ENCODE measurements at places on chromosomes 3 and 15. TPM values are rescaled to one million over a fixed set of nuclear protein-coding genes. Genes with fewer than 3 reads are reported as not detected.
A peak's percentile ranks its signal among the peaks of the same experiment; 100 is the strongest.

DNA sequence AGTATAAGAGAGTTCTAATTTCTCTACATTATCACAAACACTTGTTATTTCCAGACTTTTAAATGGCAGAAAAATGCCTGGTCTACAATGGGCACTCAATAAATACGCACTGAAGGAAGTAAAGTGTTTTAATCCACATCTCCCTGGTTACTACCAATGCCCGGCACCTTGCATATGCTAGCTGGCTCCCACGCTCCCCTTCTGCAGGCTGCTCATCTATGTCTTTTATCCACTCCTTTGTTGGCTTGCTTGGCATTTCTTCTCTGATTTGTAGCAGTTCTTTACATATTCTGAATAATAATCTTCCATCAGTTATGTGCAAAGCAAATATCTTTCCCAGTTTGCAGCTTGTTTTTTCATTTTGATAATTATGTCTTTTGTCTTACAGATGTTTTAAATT lies 74.6 kb upstream of the PRR23E start:
- H3K27ac ChIP-seq = no peak overlapping the region
- H3K36me3 ChIP-seq = no peaks in the 10 kb centered on the region
- no peaks in the 10 kb centered on the region for H3K27me3 ChIP-seq
- no peak for DNase-seq

- DNase-seq = no peak
- H3K27ac ChIP-seq = no peak overlapping the region
- H3K27me3 ChIP-seq = peaks cover 27% of the 10 kb centered on the region
- no peaks in the 10 kb centered on the region for H3K4me1 ChIP-seq
- no peak overlapping the region for H3K4me3 ChIP-seq
- no peaks in the 10 kb centered on the region for H3K36me3 ChIP-seq
These were observed 35.3 kb upstream of the PSMD6 start for GRCh38 chr3:64058566-64058965.

GRCh38 chr3:45226206-45226915 lies at the start of gene TMEM158:
TMEM158 (minus strand) TSS chr3:45226287; CDS start chr3:45226027, 260 bp downstream.
- H3K4me3 ChIP-seq = peak within 1 kb of the TSS; percentile 53
- peak; percentile 76 for DNase-seq
- peaks cover 11% of the 10 kb centered on the region for H3K4me1 ChIP-seq
- peaks cover 3% of the 10 kb centered on the region for H3K36me3 ChIP-seq
- H3K27me3 ChIP-seq = peaks cover 71% of the 10 kb centered on the region
- H3K27ac ChIP-seq = no peak within 1 kb of the TSS

DNA sequence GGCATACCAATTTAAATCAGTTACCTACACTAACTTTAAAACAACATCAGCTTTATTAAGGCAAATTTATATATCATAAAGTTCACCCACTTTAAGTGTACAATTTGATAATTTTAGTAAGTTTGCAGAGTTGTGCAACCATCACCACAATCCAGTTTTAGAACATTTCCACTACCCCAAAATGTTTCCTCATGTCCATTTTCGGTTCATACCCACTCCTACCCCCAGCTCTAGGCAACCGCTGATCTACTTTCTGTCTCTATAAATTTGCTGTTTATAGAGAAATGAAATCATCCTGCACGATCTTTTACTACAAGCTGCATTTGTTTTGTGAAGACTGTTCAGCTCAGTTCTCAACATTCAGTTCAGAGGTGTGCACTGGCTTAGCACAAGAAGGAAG lies 31.5 kb upstream of the FAM81A start:
- peaks cover 23% of the 10 kb centered on the region for H3K4me1 ChIP-seq
- H3K36me3 ChIP-seq = no peaks in the 10 kb centered on the region
- H3K27me3 ChIP-seq = peaks cover 18% of the 10 kb centered on the region
- H3K4me3 ChIP-seq = no peak overlapping the region
- H3K27ac ChIP-seq = no peak overlapping the region

CYP11A1 gene
- total RNA-seq = not detected

ZNF80 gene
- 0.89 TPM for total RNA-seq

- no peaks in the 10 kb centered on the region for H3K4me1 ChIP-seq
- H3K27ac ChIP-seq = no peak overlapping the region
- H3K36me3 ChIP-seq = no peaks in the 10 kb centered on the region
- no peak for DNase-seq
These were observed 17.2 kb upstream of the SLC6A11 start for GRCh38 chr3:10798600-10799367.

DNA sequence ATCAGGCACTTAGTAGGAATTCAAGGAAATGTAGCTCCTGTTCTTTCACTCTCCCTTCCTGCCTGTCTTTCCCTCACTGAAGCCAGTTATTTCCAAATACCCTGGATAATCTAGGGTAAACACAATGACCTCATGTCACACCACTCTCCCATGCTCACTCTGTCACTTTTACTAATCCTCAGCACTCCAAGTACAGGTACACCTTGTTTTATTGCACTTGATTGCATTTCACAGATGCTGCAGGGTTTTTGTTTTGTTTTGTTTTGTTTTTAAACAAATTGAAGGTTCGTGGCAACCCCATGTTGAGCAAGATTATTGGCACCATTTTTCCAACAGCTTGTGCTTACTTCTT lies 40.8 kb downstream of the PPM1L start:
- H3K27me3 ChIP-seq = no peaks in the 10 kb centered on the region
- H3K4me3 ChIP-seq = no peak overlapping the region
- no peaks in the 10 kb centered on the region for H3K36me3 ChIP-seq
- DNase-seq = no peak
- H3K27ac ChIP-seq = no peak overlapping the region

BLOC1S6 gene
- 32.9 TPM for total RNA-seq

SCN11A gene
- not detected for total RNA-seq

- no peaks in the 10 kb centered on the region for H3K4me1 ChIP-seq
- H3K27ac ChIP-seq = no peak overlapping the region
- no peaks in the 10 kb centered on the region for H3K36me3 ChIP-seq
These were observed 227.5 kb downstream of the ALCAM start for GRCh38 chr3:105594219-105594618.

- peaks cover 24% of the 10 kb centered on the region for H3K36me3 ChIP-seq
- peaks cover 35% of the 10 kb centered on the region for H3K4me1 ChIP-seq
- no peaks in the 10 kb centered on the region for H3K27me3 ChIP-seq
These were observed 263.9 kb upstream of the TGFBR2 start for GRCh38 chr3:30342318-30343060.

FOXL2NB gene
- total RNA-seq = not detected

- H3K4me1 ChIP-seq = no peaks in the 10 kb centered on the region
- no peak for DNase-seq
- H3K27me3 ChIP-seq = no peaks in the 10 kb centered on the region
- no peak overlapping the region for H3K27ac ChIP-seq
- no peaks in the 10 kb centered on the region for H3K36me3 ChIP-seq
These were observed 44.2 kb downstream of the CMTM8 start for GRCh38 chr3:32282578-32283154.

DNA sequence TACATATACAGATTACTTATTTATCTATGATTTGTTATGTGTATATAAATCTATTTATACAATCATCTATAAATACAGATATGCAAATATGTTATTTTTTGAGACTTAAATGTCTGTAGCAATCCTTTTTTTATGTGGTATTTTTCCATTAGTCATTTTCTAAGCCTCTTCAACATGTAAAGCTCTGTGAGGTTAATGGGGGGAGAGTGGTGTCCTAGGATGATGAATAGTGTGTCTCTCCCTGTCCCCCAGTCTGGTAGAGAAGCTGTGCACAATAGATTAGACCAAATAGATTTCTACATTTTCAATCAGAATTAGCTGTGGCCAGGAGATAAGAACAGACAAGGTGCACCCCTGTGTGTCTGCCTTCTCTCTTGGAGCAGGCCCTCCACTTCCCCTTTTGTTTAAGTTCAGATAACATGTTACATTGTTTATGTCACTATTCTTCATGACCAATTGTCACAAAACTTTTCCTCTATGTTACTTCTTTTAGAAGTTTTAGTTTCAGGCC lies 453.9 kb downstream of the LPP start:
- H3K4me3 ChIP-seq = no peak overlapping the region
- peaks cover 31% of the 10 kb centered on the region for H3K36me3 ChIP-seq
- H3K4me1 ChIP-seq = no peaks in the 10 kb centered on the region
- H3K27ac ChIP-seq = no peak overlapping the region
- H3K27me3 ChIP-seq = no peaks in the 10 kb centered on the region

PLCH1 gene
- 2.4 TPM for total RNA-seq

- no peaks in the 10 kb centered on the region for H3K27me3 ChIP-seq
- no peak for DNase-seq
- no peak overlapping the region for H3K27ac ChIP-seq
- no peak overlapping the region for H3K4me3 ChIP-seq
- no peaks in the 10 kb centered on the region for H3K36me3 ChIP-seq
These were observed 112.6 kb upstream of the ALCAM start for GRCh38 chr3:105254154-105254553.

DNA sequence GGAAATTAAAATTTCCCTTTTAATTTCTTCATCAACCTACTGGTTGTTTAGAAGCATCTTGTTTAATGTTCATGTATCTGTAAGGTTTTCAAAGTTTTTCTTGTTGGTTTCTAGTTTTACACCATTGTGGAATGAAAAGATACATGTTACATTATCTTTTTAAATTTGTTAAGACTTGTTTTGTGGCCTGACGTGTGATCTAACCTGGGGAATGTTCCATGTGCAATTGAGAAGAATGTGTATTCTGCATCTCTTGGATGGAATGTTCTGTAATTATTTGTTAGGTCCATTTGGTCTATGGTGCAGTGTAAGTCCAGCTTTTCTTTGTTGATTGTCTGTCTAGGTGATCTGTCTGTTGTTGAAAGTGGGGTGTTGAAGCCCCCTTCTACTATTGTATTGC lies 45.7 kb downstream of the THSD4 start:
- no peaks in the 10 kb centered on the region for H3K36me3 ChIP-seq
- no peak overlapping the region for H3K27ac ChIP-seq
- no peak overlapping the region for H3K4me3 ChIP-seq
- H3K27me3 ChIP-seq = peaks cover 2% of the 10 kb centered on the region
- no peaks in the 10 kb centered on the region for H3K4me1 ChIP-seq

RARRES1 gene
- total RNA-seq = not detected

DNA sequence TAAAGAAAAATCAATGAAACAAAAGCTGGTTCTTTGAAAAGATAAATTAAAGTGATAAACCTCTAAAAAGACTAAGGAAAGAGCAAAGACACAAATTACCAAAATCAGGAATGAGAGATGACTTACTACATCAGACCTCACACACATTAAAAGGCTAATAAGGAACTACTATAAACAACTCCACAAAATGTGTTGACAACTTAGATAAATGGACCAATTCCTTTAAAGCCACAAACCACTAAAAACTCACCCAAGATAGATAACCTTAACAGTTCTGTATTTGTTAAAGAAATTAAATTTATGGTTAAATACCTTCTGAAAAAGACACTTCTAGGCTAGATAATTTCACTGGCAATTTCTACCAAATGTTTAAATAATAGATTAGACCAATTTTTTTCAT lies 170.4 kb downstream of the SMAD6 start:
- H3K27ac ChIP-seq = no peak overlapping the region
- no peaks in the 10 kb centered on the region for H3K4me1 ChIP-seq
- H3K27me3 ChIP-seq = peaks cover 34% of the 10 kb centered on the region

DNA sequence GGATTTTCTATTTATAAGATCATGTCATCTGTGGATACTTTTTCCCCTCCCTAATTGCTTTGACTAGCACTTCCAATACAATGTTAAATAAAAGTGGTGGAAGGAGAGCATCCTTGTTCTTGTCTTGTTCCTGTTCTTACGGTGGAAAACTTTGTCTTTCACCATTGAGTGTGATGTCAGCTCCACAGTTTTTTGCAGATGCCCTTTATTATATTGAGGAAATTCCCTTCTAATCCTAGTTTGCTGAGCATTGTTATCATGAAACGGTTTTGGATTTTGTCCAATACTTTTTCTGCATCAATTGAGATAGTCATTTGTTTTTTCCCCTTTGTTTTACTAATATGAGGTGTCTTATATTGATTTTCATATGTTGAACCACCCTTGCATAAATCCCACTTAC lies 19.9 kb upstream of the IL20RB start:
- no peak overlapping the region for H3K4me3 ChIP-seq
- peaks cover 43% of the 10 kb centered on the region for H3K36me3 ChIP-seq
- peaks cover 31% of the 10 kb centered on the region for H3K4me1 ChIP-seq
- no peaks in the 10 kb centered on the region for H3K27me3 ChIP-seq
- DNase-seq = no peak

MINAR1 gene
- total RNA-seq = 0.57 TPM

GRCh38 chr3:158748237-158748828 lies 16.1 kb upstream of the RARRES1 start:
- H3K4me3 ChIP-seq = no peak overlapping the region
- no peaks in the 10 kb centered on the region for H3K4me1 ChIP-seq
- no peak for DNase-seq
- H3K27me3 ChIP-seq = no peaks in the 10 kb centered on the region
- no peaks in the 10 kb centered on the region for H3K36me3 ChIP-seq

DNA sequence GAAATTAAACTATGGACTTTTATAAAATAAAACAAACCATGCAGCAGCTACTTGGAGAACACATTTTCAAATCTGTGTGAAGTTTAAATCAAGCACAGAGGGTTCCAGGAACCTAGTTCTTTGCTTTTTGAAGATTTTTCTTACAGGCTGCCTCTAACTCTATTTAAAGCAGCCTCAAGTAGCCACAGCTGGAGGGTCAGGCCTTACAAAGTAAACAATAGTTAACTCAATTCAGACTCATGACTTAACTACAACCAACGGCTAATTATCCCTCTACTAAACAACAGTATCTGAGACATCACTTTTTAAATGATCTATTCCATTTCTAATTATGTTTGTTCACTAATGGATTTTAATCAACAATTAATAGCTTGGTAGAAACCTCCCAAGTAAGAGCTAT lies 9.8 kb downstream of the LRIG1 start:
- H3K27me3 ChIP-seq = peaks cover 3% of the 10 kb centered on the region
- no peak overlapping the region for H3K4me3 ChIP-seq
- H3K36me3 ChIP-seq = peaks cover 10% of the 10 kb centered on the region
- peaks cover 84% of the 10 kb centered on the region for H3K4me1 ChIP-seq
- DNase-seq = no peak

GRCh38 chr15:42157981-42158765 lies 1.7 kb upstream of the PLA2G4F start:
- no peak overlapping the region for H3K27ac ChIP-seq
- H3K4me1 ChIP-seq = no peaks in the 10 kb centered on the region
- no peak overlapping the region for H3K4me3 ChIP-seq
- H3K27me3 ChIP-seq = no peaks in the 10 kb centered on the region
- H3K36me3 ChIP-seq = peaks cover 23% of the 10 kb centered on the region

DNA sequence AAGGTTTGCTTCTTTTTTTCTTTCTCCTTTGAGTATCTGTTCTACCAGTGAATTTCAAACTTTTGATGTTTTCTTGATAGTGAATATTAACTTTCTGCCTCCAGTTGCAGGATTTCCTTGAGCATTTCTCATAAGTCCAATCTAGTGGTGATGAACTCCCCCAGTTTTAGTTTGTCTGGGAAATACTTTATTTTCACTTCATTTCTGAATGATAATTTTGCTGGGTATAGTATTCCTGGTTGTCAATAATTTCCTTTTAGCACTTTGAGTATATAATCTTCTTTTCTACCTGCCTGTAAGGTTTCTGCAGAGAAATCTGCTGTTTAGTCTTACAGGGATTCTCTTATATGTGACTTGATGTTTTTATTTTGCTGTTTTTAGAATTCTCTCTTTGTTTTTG lies 21.0 kb downstream of the TPRG1 start:
- no peak overlapping the region for H3K4me3 ChIP-seq
- no peaks in the 10 kb centered on the region for H3K27me3 ChIP-seq
- no peak for DNase-seq
- no peaks in the 10 kb centered on the region for H3K36me3 ChIP-seq

GRCh38 chr3:153038367-153038766 lies 123.7 kb upstream of the RAP2B start:
- no peaks in the 10 kb centered on the region for H3K36me3 ChIP-seq
- H3K27me3 ChIP-seq = no peaks in the 10 kb centered on the region
- H3K4me3 ChIP-seq = no peak overlapping the region
- DNase-seq = no peak
- H3K4me1 ChIP-seq = peaks cover 9% of the 10 kb centered on the region
